ENCODE measurements at places on chromosomes 5 and 9.
A peak's percentile ranks its signal among the peaks of the same experiment; 100 is the strongest.

- H3K27me3 ChIP-seq = no peaks in the 10 kb centered on the region
- H3K4me1 ChIP-seq = no peaks in the 10 kb centered on the region
- no peak for DNase-seq
- no peak overlapping the region for H3K4me3 ChIP-seq
- H3K36me3 ChIP-seq = no peaks in the 10 kb centered on the region
Measured at GRCh38 chr5:2523180-2523579, 228.3 kb downstream of the IRX2 start.

DNA sequence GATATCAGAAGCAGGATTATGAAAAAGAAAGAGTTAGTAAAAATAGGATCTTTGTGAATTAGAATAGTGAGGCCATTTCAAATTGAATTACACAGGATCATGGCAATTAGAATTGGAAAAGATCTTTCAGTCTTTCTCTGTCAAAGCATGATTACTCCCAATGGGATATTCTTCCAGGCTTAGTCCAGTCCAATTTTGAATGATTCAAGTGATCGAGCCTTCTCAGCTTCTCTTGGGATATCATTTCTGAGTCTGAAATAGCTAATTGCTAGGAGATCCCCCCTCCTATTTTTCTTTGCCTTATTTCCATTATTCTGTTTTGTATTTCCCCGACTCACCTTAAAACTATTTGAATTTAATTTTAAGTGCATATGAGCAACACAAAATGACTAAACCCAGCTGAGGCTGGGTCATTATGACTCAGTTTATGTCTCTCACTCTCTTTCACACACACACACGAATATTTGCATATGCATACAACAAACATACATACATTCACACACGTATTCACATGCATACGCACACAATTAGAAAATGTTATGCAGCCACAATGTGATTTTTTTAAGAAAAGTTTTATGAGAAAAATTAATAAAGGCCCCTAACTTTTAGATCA lies 34.8 kb upstream of the EFNA5 start:
- no peaks in the 10 kb centered on the region for H3K4me1 ChIP-seq
- no peaks in the 10 kb centered on the region for H3K27me3 ChIP-seq
- no peak for DNase-seq
- no peak overlapping the region for H3K27ac ChIP-seq

DNA sequence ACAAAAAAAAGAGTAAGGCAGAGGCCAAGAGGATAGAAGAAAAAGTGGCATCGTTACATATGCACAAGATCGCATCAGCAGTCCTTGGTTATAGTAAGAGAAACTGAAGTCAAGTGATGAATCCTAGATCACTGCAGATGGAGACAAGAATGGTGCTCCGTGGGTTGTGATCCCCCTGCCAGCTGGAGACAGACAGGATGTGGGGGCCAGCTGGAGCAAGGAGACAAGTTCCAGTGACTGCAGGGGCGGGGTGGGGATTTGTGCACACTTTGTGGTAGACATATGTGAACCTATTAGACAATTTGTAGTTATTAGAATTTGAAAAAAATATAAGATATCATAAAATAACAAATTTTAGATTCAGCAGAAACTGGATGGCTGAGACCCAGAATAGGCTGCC lies 697.9 kb upstream of the ADAMTS16 start:
- H3K27me3 ChIP-seq = no peaks in the 10 kb centered on the region
- H3K36me3 ChIP-seq = no peaks in the 10 kb centered on the region
- no peak overlapping the region for H3K27ac ChIP-seq
- DNase-seq = no peak
- no peaks in the 10 kb centered on the region for H3K4me1 ChIP-seq

DNA sequence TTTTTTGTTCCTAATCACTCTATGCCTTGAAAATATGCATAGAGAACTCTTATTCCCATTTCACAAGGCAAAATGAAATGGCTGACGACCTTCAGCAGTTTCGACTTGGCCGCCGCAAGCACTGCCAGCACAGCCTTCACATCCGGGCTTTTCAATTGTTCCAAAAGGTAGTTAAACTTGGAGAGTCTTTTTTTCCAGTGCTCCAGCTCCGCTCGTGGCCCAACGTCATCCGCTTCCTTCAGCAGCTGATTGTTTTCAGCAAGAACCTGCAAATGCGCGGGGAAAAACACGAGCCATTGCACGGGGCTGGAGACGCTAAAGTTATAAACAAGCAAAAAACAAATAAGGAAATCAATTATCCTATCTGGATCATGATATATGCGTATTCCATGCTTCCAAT lies 25.4 kb downstream of the DNAH5 start:
- DNase-seq = no peak
- H3K36me3 ChIP-seq = no peaks in the 10 kb centered on the region
- no peak overlapping the region for H3K27ac ChIP-seq
- H3K4me1 ChIP-seq = no peaks in the 10 kb centered on the region

DNA sequence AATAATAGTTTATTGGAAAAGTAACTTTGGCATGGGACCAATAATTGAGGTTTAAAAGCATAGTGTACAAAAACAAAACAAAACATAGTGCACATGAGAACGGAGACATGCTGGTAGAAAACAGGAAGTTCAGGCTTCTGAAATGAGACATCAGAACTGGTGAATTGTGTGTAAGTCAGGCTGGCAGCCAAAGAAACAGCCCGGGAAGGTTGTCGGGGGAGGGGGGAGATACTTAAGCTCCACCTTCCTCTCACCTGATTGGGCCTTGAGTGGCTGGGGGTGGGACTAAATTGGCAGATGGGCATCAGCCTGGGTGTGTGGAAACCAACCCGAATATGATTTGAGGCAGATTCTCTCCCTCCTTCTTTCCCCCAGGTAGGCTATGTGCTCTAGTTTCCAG lies 256.3 kb downstream of the SMARCA2 start:
- H3K27me3 ChIP-seq = no peaks in the 10 kb centered on the region
- no peak overlapping the region for H3K4me3 ChIP-seq
- no peak for DNase-seq
- H3K27ac ChIP-seq = no peak overlapping the region
- peaks cover 4% of the 10 kb centered on the region for H3K4me1 ChIP-seq

GRCh38 chr5:85334-85995 lies 6.5 kb upstream of the PLEKHG4B start:
- H3K36me3 ChIP-seq = no peaks in the 10 kb centered on the region
- H3K4me1 ChIP-seq = peaks cover 12% of the 10 kb centered on the region
- H3K27me3 ChIP-seq = no peaks in the 10 kb centered on the region

DNA sequence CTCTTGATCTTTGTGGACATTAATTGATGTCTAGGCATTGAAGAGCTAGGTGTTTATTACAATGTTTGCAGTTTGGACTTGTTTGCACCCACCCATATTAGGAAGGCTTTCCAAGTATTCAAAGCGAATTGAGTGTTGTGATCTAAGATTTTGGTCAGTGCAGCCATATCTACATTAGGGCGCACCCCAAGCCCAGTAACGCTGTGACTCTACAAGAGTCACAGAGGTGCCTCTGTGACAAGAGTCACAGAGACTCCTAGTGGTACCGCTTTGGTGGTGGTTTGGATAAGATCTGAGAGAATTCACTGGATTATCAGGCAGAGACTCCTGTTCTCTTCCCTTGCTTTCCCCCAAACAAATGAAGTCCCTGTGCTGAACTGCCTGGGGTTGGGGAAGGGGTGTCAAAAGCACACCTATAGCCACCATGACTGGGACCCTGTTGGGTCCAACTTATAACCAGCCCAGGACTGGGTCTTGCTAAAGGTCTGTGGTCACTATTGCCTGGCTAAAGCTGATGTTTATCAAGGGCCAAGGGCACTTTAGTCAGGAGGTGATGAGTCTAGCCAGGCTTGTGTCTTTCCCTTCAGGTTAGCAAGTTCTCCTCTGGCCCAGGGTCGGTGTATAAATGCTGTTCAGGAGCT lies 114.1 kb upstream of the RIOK2 start:
- H3K4me3 ChIP-seq = no peak overlapping the region
- H3K27me3 ChIP-seq = no peaks in the 10 kb centered on the region
- DNase-seq = peak; percentile 13
- H3K27ac ChIP-seq = no peak overlapping the region
- no peaks in the 10 kb centered on the region for H3K36me3 ChIP-seq
- H3K4me1 ChIP-seq = 0 out of 2 replicates have a peak, but pooled peaks cover 2% of the 10 kb centered on the region

GRCh38 chr9:127555840-127556820 lies 55.9 kb upstream of the STXBP1 start:
- no peak for DNase-seq
- no peaks in the 10 kb centered on the region for H3K27me3 ChIP-seq
- no peak overlapping the region for H3K4me3 ChIP-seq
- H3K36me3 ChIP-seq = no peaks in the 10 kb centered on the region

DNA sequence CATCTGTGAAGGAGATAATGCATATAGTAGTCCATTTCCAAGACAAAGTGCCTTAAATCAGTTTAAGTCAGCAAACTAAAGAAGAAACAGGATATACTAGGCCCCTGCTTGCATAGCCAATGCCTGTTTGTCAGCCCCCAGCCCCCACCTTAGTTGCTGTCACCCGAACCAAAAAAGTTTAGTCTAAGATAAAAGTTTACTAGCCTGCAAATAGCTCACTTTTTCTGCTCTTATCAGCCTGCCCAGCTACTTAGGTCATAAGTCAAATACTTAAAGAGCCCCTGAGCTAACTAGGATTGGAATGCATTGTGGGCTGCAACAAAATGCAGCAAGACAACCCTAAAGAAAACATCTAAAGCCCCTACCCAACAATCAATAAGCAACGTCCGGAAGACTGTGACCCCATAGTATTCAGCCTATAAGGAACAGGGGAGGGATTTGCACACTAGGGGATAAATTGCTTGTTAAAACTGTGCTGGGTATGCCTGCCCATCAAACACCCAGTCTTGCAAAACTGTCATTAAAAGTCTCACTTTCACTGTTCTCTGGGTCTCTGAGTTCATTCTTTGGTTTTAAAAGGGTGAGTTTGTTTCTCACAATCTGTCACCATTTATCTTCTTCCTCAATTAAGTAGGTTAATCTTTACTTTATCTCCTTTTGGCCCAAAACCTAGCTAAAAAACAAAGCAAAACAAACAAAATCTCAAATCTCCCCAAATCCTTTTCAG lies 92.4 kb upstream of the CEP78 start:
- no peak for DNase-seq
- no peaks in the 10 kb centered on the region for H3K27me3 ChIP-seq
- no peak overlapping the region for H3K27ac ChIP-seq
- H3K4me3 ChIP-seq = no peak overlapping the region
- H3K36me3 ChIP-seq = no peaks in the 10 kb centered on the region

DNA sequence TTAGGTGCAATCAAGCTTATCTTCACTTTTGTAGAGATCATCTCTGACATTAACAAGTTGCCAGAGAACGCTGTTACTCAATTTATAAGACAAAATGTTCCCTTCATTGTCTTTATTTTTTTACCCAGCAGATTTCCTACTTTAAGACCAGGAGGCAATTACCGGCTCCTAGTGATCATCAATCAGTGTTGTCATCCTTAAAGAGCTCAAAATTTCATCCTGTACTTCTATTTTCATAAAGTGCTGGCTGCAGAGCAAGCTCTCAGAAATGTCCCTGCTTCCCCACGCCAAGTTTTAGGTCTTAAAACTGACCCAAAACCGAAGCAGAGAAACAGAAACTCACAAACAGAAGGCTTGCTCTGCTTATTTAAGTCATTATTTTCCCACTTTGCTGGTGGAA lies 82.9 kb downstream of the PJA2 start:
- H3K27me3 ChIP-seq = no peaks in the 10 kb centered on the region
- H3K27ac ChIP-seq = no peak overlapping the region
- H3K36me3 ChIP-seq = no peaks in the 10 kb centered on the region
- no peak for DNase-seq

GRCh38 chr5:77640589-77641396 lies 2.3 kb upstream of the OTP start:
- peaks cover 81% of the 10 kb centered on the region for H3K27me3 ChIP-seq
- no peaks in the 10 kb centered on the region for H3K36me3 ChIP-seq
- no peak overlapping the region for H3K4me3 ChIP-seq
- no peak overlapping the region for H3K27ac ChIP-seq

DNA sequence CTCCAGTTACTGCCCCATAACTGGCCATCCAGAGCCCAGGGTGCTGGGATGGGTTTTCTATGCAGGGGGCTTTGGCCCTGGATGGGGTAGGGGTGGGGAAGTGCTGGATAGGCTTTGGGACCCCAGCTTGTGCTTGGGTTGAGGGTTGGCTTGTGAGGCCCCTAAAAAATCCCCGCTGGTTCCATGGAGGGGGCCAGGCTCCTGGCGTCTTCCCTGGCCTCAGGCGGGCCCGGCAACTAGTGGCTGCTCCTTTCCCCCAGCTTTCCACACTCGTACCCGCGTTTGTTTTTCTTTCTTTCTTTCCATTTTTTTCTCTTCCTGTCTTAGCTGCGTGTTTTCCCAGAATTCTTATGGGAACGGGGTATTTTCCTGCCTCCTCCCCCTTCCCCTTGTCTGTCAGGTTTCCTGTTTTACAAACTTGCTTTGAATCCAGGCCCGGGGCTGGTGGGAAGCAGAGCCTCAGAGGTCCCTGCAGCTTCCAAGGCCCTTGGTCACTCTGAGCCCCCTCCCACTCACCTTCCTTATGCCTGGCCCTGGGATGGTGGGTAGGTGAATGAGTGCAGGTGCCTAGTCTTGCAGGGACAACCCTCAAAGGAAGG lies 40.2 kb downstream of the RGS3 start:
- peaks cover 13% of the 10 kb centered on the region for H3K4me1 ChIP-seq
- no peak overlapping the region for H3K27ac ChIP-seq
- no peaks in the 10 kb centered on the region for H3K36me3 ChIP-seq
- no peaks in the 10 kb centered on the region for H3K27me3 ChIP-seq
- no peak overlapping the region for H3K4me3 ChIP-seq
- no peak for DNase-seq

DNA sequence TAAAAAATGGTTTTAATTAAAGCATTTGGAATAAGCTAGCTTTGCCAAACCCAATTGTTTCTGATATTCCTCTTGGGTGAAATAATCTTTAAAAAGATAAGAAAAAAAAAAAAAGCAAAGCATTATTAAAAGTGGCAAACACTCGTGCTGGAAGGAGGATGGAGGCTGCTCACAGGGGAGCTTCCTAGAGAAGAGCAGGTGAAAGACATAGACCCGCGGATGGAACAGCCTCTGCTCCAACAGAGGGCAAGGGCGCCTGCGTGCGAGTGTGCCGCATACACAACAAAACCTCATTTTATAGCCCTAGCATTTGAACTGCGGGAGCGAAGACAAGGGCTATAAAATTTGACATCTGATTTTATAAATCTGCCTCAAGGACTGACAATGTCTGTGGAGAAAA lies 33.4 kb upstream of the SLC25A51 start:
- no peaks in the 10 kb centered on the region for H3K27me3 ChIP-seq
- DNase-seq = no peak
- no peak overlapping the region for H3K4me3 ChIP-seq
- H3K4me1 ChIP-seq = peaks cover 1% of the 10 kb centered on the region
- no peak overlapping the region for H3K27ac ChIP-seq
- no peaks in the 10 kb centered on the region for H3K36me3 ChIP-seq

- DNase-seq = no peak
- no peak overlapping the region for H3K4me3 ChIP-seq
- H3K27ac ChIP-seq = no peak overlapping the region
- H3K27me3 ChIP-seq = no peaks in the 10 kb centered on the region
Measured at GRCh38 chr5:14741801-14742440, 77.4 kb downstream of the OTULIN start.
